T1000 (cell line): ENCODE measurements at places on chromosomes 7 and 10.

DNA sequence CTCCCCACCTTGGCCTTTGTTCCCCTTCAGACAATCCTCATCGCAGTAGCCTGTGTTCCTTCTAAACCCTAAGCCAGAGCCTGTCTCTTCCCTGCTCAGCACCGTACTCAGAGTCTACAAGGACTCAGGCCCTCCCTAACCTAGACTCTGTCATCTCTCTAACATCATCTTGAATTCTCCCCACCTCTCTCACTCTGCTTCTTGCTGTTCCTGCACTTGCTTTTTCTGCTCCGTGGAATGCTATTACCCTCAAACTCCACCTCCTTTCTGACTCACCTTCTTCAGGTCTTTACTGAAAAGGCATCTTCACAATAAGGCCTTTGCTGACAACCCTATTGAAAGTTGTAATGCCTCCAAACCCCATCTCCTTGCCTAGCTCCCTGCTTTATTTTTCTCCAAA, 141.0 kb downstream of the DKK1 start:
- DNase-seq, result peak; percentile 19

DNA sequence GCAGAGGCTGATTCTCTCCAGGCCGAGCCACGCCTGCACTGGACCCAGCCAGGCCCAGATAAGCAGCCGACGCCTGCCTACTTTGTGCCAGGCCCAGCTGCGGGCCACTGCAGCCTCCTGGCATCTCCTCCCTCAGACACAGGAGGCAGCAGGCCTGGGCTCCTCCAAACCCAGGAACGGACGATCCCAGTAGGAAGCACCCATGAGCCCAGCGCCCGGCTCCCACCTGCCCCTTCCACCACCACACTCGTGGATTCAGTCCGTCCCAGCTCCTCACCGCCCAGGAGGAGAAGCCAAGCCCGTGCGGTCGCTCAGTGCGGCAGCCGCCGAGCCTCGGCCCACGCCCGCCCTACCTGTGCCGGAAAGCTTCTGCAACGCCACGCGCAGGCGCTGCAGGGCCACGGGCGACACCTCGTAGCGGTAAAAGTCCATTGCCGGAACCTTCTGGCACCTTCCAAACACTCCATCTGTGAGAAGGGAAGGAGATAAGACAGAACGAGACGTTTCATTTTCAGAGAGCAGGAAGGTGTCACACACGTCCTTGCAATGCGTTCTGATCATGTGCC, 271.1 kb downstream of the PTPRN2 start:
- no peak for DNase-seq

DNA sequence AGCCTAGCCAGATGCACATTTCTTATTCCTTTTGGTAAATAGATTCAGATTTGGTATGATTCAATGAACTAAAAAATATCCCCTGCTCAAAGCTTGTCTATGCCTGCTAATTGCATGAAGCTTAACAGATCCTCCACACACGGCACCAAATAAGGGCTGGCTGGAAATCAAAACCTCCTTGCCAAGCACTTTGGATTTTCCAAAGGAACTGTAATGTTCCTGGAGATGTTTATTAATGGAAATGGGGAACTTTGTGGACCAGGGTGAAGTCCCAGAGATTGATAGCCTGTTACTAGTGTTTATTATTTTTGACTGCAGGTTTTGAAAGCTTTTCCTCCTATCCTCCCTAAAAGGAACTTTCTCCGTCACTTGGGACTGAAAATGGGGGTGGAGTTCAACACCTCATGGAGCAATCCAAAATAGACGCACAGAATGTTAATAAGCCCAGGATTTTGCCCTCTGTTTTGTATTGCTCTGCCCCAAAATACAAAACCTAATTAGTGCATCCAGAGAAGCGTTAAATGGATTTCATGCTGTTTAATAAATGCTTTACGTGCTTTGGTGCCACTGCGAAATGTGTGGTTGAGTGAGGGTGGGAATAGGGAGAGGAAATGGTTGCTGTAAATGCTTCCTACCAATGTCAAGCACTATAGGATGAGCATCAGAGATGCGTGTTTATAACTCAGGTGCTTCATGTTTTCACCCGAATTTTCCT, 1027.7 kb downstream of the LRMDA start:
- no peak for DNase-seq

- DNase-seq, result peak; percentile 24
These were observed 525.7 kb downstream of the KCNMA1 start for GRCh38 chr10:77111611-77112550.

DNA sequence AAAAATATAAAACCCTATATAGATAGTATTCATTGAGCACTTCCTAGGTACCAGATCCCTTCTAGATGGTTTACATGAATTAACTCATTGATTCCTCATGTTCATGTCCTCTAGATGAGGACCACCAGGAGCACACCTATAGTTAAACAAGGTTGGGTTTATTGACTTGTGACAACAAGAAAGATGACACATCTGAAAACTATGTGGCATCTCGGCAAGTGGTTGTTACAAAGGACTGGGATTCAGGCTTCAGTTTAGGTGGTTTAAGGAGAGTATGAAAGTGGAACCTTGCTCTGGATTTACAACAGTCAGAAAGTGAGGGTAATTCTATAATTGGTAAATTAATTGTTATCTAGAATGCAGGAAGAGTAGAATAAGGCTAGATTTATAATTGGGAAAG, 99.0 kb upstream of the PHF14 start:
- DNase-seq, result no peak

GRCh38 chr7:66246554-66247171, 41.5 kb downstream of the TPST1 start:
- DNase-seq, result no peak

DNA sequence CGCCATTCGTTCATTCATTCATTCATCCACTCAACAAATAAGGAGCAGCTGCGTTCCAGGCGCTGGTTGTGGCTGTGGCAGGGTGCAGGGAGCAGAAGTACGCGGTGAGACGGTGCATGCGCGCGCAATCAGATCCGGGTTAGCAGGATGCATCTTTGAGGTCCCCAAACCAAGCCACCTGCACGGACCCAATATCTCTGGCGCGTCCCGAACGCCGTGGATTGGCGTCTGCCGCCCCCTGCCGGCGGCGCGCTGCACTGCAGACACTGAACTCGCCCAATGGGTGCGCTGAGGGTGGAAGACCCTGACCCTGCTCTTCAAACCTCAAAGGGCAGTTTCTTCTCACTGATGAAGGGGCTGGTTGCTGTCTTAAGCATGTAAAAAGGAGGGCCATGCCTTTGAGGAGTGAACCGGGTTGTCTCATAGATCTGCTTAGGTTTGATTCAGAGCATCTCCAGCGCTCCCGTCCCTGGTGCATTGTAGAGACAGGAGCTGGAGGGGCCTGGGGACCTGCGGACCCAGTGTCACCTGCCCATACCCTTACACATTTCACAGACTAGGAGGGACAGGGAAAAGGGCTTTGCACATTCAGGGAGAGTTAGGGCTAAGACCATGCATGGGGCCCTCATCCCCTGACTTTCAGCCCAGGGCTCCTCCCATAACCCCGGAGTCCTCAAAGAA, 102.5 kb downstream of the RAMP3 start:
- no peak for DNase-seq

GRCh38 chr10:6114299-6114698, 25.5 kb downstream of the RBM17 start:
- DNase-seq, result no peak

DNA sequence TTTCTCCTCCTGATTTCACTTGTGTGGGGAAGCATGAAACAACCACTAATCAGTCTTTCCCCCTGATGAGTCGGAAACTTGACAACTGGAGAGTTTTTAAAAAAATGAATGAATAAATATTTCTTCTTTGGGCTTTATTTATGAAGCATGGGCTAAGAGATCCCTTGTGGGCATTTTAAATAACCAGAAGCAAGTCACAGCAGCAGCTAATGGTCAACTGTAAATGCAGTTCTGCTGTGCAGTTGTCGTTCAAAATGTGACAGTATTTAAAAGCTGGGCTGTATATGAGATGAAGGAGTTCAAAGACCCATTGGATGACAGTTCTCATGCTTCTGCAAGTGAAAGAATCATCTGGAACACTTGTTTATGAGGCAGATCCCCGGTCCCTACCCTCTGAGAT, 54.1 kb downstream of the STEAP1B start:
- DNase-seq, result no peak

DNA sequence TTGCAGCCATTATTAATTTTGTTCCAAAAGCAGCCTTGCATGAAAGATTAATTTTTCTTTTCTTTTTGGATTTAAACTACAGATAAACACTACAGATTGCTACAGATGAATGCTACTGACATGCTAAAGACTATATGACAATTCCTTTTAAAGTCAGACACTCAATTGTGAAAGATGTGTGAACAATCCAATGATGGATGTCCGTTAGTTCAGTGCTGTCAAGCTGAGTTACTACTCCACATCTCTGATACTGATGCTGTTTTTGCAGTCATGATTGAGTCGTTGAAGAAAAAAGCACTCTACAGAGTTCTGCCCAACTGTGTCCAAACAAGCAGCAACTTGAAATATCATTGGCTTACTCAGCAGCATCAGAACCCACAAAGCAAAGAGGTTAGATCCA, 146.8 kb downstream of the OTUD1 start:
- DNase-seq, result no peak

DNA sequence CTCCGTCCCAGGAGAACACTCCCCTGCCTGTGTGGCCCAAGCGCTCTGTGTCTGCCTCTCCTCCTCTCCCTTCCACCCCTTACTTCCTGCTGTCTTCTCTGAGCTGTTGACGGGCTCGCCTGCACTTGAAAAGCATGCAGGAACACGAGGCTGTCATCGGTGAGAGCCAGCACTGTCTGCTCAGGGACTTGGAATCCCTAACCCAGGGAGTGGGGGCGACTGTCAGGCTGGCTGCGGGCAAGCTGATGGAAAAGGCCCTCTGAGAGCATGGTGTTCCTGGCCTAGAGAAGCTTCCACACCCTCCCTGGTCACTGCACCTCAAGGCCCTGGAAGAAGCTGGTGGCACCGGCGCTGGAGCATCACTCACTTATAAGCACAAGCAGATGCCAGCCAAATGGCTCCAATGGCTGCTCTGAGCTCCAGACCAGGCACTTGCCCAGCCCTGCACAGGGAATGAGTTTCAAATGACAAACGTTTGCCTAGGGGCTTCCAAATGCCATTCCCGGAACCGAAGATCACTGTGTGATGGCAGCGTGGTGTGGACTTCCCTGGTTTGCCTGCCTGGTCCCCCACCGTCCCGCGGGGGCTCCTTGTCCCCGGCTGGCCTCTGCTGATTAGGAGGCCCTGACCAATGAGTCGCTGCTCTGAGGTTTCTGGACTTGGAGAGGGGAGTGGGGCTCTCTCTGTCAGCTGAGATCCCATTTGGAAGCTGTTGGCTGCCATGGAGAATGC, 56.7 kb upstream of the EBF3 start:
- no peak for DNase-seq

DNA sequence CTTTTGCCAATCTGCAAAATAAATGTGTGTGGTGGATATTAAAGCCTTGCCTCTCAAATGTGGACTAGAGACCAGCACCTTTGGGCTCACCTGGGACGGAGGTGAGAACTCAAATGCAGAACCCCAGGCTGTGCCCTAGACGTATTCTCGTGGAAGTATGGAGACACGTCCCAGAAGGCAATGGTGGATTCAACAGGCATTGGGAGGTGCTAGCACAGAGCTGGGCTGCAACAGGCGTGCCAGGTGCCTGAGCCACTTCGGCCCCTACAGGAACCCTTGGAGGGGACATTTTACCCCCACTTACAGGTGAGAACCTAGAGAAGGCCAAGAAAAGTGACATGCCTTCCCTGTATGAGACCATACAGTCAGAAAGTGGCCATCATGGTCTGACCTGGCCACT, 12.2 kb downstream of the DDX56 start:
- no peak for DNase-seq

- no peak for DNase-seq
These were observed 53.1 kb downstream of the OSBPL3 start for GRCh38 chr7:24926623-24927524.

DNA sequence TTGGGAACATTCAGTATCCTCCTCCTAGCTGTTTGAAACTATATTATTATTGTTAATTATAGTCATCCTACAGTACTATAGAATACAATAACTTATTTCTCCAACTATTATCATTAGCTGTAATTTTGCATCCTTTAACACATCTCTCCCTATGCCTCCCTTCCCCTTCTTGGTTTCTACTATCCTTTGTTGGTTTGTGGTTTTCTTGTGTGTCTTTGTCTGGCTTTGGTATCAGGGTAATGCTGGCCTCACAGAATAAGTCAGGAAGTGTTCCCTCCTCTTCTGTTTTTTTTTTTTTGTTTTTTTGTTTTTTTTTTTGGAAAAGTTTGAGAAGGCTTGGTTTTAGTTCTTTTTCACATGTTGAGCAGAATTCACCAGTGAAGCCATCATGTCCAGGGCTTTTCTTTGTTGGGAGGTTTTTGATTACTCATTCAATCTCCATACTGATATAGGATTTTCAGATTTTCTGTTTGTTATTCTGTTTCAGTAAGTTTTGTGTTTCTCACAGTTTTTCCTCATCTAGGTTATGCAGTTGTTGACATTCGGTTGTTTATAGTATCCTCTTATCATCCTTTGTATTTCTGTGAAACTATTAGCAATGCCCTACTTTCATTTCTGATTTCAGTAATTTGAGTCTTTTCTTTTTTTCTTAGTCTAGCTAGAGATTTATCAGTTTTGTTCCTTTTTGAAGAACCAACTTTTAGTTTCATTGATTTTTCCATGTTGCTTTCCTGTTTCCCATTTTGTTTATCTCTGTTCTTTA, 21.6 kb downstream of the C1GALT1 start:
- DNase-seq, result no peak

GRCh38 chr10:117249493-117250093, 8.7 kb downstream of the SLC18A2 start:
- DNase-seq, result no peak

- peak; percentile 83 for DNase-seq
These were observed 24.5 kb upstream of the SVIL start for GRCh38 chr10:29658984-29659965.

DNA sequence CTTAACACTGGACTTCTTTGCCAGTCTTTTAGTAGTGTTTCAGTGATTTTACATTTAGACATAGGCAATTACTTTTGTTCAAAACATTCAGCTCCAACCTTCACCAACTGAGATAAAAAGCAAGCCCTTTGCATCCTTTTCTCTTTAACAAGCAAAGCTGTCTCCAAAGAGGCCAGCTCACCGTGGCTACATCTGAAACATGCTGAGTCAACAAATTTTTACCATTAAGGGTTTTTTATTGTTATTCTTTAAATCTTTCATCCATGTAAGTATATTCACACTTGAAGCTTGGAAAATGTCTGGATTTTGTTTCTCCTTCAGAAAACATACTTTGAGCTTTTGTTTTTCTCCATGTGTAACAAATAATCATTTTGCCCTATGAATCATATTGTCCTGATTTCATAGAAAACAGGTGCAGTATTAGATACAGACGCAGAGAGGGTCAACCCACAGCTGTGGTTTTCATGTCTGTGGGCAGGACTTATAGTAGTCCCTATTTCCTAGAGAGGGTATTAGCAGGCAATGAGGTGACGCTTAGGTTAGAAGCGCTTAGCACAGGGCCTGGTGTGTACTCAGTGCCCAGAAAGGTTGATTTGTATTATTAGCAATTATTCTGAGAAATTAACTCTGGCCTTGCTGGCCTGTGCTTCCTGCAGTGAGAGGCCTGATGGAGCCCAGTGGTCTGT, 99.5 kb downstream of the MKI67 start:
- DNase-seq, result no peak

DNA sequence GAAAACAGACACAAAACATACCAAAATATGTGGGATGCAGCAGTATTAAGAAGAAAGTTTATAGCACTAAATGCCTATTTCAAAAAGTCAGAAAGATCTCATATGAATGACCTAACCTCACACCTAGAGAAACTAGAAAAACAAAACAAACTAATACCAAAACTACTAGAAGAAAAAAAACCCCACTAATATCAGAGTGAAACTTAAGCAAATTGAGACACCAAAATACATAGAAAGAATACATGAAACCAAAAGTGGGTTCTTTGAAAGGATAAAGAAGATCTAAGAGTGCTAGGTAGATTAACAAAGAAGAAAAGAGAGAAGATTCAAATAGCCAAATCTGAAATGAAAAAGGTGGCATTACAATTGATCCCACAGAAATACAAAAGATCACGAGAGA, 494.1 kb downstream of the SH2D4B start:
- no peak for DNase-seq
